ENCODE measurements at places on chromosomes 3 and 15. TPM values are rescaled to one million over a fixed set of nuclear protein-coding genes. Genes with fewer than 3 reads are reported as not detected.

Gene GRIP2
- not detected for total RNA-seq

DNA sequence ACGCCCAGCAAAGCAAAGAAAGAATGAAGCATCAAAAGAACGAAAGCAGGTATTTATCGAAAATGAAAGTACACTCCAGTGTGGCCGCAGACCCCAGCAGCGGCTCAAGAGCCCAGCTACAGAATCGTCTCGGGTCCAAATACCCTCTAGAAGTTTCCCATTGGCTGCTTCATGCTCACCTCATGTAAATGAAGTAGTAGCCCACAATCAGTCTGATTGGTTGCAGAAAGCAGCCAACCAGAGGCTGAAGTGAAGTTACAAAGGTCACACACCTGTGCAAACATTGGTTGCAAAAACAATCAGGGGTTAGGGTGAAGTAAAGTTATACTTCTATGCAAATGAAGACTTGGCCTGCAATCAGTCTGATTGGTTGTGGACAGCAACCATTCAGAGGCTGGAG lies 32.0 kb downstream of the SV2B start:
- no peak for DNase-seq

GRCh38 chr3:193029800-193030199 lies 112.1 kb upstream of the MB21D2 start:
- no peak for DNase-seq

DNA sequence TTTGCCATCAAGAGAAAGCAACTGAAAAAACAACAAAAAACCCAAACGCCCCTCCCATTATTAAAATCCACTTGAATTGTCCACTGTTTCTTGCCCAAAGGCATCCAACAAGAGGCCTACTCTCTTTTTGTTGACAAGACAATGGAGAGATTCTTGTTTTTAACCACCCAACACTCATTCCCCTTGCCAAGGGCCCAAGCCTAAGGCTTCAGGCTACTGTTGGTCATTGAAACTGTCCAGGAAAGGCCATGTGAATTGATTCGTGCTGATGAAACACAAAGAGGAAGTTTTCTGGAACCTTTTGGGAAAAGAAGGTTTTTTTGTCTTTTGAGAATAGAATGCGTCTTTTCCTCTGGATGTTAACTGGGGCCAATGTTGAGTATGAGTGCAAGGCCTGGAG lies 157.4 kb upstream of the PFN2 start:
- DNase-seq, result no peak

DNA sequence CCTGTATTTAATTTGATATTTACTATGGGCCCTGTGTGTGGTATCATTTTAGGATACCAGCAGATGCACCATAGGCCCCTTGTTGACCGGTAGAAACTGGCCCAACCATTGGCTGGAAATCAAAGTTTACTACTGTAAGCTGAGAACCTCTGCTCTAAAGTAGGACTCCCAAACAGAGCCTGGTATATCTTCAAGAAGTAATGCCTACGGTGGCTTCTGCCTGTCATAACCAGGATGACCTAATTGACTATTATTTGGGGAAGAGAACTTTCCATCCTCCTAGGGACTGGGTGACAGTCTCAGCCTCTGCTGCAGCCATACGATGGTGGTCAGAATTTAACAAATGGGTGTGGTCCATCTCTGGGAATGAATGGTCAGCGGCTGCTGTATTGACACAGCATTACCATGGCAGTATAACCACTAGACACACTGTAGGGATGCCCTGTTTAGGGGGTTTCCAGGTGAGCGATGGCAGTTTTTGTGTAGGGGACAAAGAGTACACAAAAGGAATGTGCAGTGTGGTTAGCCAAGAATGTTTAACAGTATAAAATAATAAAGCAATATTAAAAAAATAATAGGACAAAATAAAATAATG lies 37.3 kb downstream of the RARB start:
- DNase-seq, result no peak

DNA sequence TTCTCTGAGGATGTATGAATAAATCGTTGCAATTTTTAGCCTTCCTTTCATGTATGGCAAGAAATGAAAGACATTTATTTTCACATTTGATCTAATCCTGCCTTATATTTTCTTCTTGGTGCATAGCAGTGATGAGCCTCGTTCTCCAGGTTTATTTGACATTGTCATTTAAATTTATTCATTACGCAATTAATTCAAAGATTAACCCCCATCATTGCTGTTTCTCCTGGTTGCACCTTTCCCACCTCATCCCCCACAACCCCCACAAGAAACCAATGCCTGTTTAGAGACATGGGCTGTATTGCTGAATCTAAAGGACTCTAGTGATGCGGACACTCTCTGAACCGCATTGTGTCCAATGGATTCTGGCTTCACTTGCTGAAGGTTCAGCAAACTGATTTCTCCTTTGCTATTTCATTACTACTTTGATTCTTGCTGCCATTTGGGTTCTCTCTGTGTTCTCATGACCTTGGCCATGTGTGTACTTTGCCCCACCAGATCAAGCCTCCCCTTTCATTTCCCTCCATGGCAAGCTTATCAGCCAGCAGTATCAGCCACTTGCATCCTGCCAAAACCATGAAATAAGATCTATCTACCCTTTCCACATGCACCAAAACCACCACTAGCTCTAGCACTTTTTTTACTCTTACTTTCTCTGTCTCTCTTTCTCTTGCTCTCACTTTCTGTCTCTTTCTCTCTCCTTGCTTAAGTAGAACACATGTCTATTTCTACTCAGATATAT lies 382.7 kb downstream of the GBE1 start:
- DNase-seq, result no peak

GRCh38 chr15:31481142-31481541 lies 154.5 kb downstream of the KLF13 start:
- no peak for DNase-seq

Data from OCI-LY7 (cell line).